ENCODE measurements at places on chromosomes 6 and 20.

GRCh38 chr20:2692036-2692885 lies at the start of gene EBF4:
Gene EBF4 (plus strand): TSS chr20:2692780. CDS start chr20:2693646, 866 bp downstream.
- DNase-seq, result peak; percentile 27

DNA sequence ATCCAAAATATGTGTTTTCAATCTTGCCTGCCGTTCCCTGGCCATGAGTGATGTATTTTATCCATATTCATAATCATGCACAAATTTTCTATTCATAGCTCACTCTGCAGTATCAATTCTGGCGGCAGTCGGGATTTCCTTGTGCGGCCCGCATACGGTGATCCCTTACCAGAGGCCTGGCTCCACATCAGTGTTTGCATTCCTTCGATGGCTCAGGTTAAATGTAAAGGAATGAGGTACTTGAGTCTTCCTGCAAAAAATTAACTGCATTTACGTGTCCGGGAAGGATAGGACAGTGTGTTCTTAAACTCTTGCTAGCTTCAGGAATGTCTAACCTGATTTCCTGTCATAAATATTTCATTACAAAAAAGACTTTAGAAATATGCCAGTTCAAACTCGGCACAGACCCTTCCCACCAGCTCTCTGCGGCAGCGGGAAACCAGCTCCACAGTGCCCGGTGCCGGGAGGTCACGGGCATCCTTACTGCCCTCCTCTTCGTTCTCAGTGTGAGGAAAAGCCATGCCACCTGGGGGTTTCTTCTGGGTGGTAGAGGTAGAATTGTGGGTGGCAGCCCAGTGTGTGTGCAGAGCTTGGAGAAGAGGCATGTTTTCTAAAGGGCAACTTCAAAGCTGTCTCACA lies 154.5 kb downstream of the MOXD1 start:
- DNase-seq, result no peak

DNA sequence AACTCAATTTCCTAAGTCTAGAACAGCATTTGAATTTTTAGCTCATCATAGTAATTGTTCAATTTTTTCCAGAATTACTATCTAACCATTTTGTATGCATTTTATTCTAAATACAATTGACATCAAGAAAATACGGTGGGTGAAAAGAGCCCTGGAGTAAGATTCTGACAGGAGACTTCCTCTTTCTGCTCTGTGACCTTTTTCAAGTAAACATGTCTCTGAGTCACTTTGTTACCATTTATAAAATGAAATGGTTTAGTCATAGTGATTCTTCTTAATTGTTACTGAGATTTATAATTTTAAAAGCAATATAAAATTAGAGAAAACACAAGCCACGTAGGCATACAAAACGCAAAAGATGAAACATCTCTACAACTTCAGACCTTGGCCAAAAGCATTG lies 80.2 kb downstream of the PLCB1 start:
- peak; percentile 39 for DNase-seq

DNA sequence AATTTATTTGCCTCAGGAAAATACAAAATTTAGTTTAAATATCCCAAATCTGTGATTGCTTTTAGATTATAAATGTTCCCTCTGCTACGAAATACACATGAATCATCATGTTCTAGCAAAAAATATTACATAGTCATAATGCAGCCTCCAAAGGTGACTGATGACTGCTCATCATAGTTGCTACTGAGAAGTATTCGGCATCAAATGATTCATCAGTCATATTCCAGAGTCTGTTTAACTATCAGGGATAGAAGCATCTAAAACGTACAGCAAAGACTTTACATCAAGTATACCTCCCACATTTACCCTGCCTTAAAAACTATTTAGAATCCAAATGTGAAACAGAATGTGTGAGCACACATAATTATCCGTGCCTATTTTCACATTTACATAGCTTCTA lies 626.0 kb downstream of the CDH26 start:
- DNase-seq, result no peak

GRCh38 chr20:45892828-45893500 lies 1.8 kb downstream of the CTSA start:
- DNase-seq, result no peak

DNA sequence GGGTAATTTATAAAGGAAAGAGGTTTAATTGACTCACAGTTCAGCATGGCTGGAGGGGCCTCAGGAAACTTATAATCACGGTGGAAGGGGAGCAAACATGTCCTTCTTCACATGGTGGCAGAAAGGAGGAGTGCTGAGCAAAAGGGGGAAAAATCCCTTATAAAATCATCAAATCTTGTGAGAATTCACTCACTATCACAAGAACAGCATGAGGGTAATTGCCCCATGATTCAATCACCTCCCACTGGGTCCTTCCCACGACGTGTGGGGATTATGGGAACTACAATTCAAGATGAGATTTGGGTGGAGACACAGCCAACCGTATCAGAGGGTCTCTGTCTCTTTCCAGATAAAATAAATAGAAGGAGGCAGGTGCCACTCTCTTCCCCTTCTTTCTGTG lies 48.7 kb downstream of the TNFAIP3 start:
- no peak for DNase-seq

DNA sequence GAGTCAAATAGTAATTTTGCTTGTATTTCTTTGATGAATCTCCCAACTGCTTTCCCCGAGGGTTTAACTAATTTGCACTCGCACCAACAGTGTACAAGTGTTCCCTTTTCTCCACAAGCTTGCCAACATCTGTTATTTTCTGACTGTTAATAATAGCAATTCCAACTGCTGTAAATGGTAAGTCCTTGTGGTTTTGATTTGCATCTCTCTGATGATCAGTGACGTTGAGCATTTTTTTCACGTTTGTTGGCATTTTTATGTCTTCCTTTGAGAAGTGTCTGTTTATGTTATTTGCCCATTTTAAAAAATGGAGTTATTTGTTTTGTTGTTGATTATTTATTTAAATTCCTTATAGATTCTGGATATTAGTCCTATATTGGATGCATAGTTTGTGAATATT lies 399.8 kb upstream of the MAN1A1 start:
- DNase-seq, result no peak

DNA sequence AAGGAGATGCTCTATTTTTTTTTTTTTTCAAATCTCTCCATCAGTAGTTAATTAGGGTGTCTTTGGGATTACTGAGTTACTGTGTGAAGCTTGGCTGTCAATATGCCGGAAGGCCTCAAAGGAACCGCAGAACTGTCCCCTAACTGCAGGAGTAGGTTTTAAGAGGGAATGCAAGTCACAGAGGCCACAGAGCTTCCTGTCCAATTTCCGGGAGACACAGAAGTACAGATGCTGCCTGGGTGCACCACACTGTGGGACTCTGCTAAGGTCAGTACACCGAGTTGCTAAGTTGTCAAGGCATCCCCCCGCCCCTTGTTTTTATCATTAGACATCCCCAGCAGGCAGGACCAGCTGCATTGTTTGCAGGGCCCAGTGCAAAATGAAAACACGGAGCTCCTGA lies 120.2 kb upstream of the RAB32 start:
- no peak for DNase-seq

GRCh38 chr6:148307405-148307804 lies 35.2 kb upstream of the SASH1 start:
- no peak for DNase-seq

GRCh38 chr20:53154540-53154939 lies 182.4 kb downstream of the TSHZ2 start:
- DNase-seq, result no peak

DNA sequence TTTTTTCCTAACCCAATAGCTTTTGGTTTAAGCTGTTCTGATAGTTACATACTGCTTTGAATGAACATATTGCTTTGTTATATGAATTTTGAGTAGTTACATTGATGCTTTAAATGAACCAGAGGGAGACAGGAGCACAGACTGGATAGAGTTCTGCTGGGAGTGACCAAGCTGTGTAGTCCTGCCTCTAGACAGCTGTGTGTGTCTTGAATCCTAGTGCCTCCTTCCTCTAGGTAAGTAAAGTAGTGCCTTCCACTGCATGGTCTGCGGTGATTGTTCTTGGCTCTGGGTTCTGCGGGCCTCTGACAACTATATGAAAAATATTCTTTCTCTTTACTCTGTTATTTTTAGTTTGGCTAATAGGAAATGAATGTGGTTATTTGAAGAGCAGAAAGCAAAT lies 46.0 kb upstream of the ADGRG6 start:
- DNase-seq, result peak; percentile 5

DNA sequence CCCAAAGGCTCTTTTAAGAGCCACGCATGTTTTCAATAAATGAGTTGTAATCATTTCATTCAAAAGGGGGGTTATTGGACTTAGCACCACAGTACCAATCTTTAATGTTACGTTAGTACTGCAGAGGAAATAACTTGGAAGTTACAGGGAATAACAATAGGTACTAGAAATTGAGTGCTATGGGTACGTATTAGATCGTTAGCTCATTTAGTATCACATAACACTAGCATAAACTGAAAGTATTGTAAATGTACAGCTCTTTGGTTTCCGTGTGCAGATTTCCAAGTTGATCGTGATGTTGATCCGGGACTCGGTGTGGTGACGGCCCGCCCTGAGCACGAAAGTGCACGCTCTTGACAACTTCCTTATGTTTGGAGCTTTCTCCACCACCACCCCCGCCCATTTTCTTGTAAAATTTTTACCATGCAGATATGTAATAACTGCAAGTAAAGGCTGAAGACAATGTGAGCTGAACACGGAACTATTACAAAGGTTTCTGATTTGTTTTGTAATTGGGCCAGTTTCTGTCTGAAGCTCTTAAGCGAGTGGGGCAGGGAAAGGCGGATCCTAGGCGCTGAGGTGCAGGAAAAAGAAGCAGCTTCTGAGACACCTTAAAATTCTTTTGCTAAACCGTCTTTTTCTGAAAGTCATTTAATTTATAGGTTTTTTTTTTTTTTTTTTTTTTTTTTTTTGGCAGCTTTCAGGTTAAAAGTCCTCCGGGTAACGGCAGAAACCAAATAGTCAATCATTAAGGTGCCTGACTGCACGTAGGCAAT lies 71.5 kb downstream of the HFE start:
- DNase-seq, result peak; percentile 68

DNA sequence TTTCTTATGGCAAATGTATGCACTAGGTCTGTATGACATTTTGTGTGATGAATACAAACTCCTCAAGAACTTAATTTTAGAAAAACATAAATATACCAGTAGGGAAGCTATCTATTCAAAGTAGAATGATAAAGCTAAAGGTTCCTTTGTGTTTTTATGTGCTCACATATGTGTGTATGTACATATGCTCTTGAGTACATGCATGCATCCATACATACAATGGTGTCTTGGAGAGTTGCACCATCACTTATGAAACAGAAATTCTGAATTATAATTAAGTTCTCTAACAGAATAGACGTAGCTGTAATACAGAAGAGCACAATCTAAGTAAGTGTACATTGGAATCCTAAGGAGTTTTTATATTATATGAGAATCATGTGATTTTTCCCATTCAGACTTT lies 2.3 kb downstream of the NKAIN2 start:
- no peak for DNase-seq

- no peak for DNase-seq
Observed at GRCh38 chr20:8774412-8774811, 294.5 kb upstream of the PLCB4 start.

- no peak for DNase-seq
Observed at GRCh38 chr20:16427571-16427970, 145.7 kb downstream of the KIF16B start.

DNA sequence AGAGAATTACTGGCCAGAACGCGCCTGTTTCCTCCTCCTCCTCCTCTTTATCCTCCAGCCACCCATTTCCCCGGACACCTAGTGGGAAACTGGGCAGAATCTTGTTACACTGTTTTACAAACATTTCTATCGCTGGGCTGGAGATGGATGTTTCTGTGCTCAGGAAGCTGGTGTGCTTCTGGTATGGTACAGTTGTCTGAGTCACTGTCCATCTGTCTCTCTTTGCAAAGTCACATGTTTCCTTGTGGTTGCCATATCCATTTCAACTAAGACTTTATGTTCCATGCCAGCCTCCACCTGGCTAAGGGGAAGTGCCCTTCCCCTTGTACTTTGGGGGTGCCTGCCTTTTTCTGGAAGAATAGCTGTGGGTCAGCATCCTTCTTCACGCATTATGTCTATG lies 52.9 kb upstream of the SLC22A16 start:
- peak; percentile 84 for DNase-seq

DNA sequence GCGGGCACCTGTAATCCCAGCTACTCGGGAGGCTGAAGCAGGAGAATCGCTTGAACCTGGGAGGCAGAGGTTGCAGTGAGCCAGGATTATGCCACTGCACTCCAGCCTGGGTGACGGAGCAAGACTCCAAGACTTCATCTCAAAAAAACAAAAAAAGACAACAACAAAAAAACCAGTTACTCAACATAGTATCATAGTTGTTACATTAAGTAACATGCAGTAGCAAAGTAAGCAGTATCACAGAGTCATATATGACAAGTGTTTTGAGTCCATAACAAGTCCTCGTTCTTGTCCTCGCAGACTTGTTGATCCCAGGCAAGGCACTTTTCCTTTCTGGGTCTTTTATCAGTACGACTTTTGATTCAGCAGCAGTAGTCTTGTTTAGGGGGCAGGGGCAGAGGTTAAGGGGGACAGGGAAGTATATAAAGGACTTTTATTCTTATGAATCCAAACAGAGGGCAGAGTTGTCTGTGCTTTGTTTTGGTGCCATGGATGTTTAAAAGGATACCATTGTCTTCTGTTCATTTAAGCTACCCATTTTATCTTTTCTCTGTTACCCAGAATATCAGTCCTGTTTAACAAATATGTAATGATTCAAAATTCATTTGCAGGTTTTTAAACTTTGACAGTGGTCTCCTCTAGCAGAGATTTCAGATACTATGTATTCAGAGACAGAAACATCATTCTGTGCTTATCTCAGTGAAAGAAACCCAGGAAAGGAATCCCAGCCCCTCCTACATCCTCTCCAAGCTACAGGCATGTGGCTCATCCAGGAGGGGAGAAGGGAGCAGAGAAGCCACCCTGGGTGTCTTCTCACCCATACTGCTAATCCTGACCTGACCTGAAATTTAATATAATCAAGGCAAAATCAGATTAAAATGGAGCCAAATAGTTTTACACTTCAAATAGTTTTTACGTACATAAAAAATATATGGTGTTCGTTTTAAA lies 137.9 kb upstream of the EDN1 start:
- DNase-seq, result no peak

DNA sequence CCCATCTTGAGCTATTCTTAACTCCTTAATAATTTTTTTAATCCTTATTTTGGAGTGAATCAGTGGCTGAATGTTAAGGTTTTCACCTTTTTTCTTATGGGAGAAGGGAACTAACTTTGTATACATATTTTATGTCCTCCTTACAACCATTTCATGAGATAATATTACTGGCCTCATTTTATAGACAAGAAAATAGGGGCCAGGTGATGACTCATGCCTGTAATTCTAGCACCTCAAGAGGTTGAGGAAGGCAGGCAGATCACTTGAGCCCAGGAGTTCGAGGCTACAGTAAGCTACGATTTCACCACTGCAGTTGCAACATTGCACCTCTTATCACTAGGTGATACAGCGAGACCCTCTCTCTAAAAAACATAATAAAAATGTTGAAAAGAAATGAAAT lies 128.7 kb downstream of the TMEM242 start:
- DNase-seq, result peak; percentile 12

DNA sequence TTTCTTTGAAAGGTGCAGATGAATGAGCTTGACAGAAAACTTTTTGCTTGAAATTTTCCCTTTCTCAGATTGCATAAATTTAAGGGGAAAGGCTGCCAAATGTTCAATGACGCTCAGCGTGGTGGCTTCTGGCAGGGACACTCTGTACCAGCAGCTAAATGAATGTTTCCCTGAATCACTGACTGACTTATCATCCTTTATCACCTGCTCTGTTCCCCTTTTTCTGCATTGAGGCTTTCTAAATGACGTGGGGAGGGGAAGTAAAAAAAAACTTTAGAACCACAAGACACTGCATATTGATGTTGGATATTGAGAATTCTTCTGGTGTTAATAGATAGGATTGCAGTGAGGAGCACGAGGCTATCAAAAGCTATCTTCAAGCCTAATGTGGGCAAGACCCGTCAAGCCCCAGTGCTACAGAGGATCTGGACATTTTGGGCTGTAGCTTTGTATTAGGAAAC lies 46.9 kb upstream of the ENPP5 start:
- no peak for DNase-seq
